ENCODE measurements at places on chromosomes 2 and 18.

DNA sequence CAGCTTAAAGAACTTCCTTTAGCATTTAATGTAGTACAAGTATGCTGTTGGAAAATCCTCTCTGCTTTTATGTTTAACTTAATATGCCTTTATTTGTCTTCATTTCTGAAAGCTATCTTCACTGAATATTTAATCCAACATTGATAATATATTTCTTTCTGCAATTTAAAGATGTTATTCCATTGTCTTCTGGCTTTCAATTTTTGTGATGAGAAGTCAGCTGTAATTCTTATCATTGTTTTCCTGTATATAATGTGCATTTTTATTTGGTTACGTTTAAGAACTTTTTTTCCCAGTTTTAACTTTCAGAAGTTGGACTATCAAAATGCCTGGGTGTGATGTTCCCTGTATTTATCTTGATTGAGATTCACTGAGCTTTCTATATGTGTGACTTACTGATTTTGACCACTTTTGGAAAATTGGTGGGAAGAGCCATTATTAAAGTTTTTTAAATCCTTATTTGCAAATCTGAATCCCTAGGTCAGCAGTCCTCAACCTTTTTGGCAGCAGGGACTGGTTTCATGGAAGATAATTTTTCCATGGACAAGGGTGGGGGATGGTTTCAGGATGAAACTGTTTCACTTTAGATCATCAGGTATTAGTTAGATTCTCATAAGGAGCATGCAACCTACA lies 241.0 kb downstream of the TNS1 start:
- DNase-seq = no peak

- no peak for DNase-seq
Observed at GRCh38 chr2:231486851-231487596, 22.7 kb upstream of the NCL start.

- DNase-seq = no peak
Observed at GRCh38 chr2:56102098-56102497, 81.7 kb upstream of the CCDC85A start.

- peak; percentile 24 for DNase-seq
Observed at GRCh38 chr2:156087875-156088274, 244.6 kb downstream of the NR4A2 start.

GRCh38 chr2:239108459-239108858 lies 260.6 kb downstream of the TWIST2 start:
- no peak for DNase-seq

- peak; percentile 31 for DNase-seq
Observed at GRCh38 chr2:230863442-230864121, 1.2 kb upstream of the ITM2C start.

GRCh38 chr2:179536185-179536584 lies 271.6 kb upstream of the SESTD1 start:
- no peak for DNase-seq

DNA sequence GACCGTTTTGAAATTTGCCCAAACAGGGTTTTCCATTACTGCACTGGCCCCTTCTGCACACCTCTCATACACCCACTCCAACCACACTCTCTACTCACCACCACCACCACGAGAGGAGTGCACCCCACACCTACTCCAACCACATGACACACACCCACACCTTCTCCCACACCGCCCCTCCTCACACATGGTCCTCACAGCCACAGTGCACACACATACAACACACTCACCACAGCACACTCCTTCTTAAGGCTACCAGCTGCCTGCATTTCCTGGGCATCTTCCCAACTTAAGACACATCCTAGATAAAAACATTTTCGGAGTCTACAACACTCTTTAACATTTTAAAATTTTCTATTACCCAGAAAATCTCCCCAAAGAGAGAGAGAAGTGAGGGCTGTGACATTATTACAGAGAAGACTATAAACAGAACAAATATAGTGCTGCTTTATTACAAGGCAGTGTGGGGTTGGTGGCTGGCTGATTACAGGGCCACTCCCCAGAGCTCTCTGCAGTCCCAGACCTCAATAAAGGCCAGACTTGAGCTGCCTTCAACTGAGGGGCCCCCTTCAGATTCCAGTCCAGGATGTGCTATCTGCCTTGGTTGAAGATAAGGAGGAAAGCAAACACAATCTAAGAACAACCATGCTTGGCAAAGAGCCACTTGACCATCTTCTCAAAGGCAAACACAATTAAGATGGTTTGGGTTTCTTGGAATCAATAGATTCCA lies 36.1 kb downstream of the NHEJ1 start:
- no peak for DNase-seq

GRCh38 chr2:191869781-191870180 lies 22.9 kb upstream of the CAVIN2 start:
- DNase-seq = no peak

GRCh38 chr2:30254685-30255001 lies 23.3 kb downstream of the LBH start:
- DNase-seq = no peak

DNA sequence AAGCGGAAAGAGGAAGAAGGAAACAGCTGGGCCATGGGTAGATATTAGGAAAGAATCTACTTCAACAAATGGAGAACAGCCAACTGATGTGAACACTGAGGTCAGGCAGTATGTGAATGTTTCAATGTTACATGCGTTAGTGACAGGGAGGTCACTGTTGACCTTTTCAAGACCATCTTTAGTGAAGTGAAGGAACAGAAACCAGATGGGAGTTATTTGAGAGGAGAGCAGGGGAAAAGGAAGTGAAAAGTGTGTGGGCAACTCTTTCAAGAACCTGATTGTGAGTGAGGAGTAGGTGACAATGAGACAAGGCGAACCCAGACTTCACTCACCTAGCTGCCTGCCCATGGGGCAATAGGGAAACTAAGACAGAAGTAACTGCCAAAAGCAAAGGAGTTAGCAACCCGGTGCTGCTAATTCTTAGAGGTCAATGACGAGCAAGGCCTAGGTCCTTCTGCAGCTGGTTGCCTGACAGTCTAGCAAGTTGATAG lies 67.0 kb downstream of the SP3 start:
- no peak for DNase-seq

DNA sequence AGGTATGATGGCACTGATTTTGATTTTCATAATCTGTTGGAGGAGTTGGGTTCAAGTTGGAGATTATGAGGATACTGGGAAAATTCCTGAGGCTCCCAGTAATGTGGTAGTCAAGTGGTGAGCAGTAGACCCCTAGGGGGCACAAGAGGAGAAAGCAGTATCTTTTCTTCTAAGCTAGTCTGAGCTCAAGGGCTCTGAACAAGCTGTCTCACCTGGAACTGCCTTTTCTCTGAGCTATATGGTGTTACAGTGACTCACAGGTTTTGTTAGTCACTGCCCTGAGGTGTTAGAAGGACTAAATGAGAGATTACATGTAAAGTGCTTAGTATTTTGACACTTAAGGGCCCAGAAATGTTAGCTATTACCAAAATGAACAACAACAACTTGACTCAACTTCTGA lies 42.2 kb downstream of the CD302 start:
- no peak for DNase-seq

GRCh38 chr2:188629753-188630527 lies 338.3 kb downstream of the GULP1 start:
- no peak for DNase-seq

- no peak for DNase-seq
Observed at GRCh38 chr2:58916063-58916462, 674.9 kb upstream of the FANCL start.

- DNase-seq = no peak
Observed at GRCh38 chr2:28152585-28153280, 239.9 kb upstream of the FOSL2 start.

- no peak for DNase-seq
Observed at GRCh38 chr2:48883661-48884060, 128.1 kb upstream of the LHCGR start.

DNA sequence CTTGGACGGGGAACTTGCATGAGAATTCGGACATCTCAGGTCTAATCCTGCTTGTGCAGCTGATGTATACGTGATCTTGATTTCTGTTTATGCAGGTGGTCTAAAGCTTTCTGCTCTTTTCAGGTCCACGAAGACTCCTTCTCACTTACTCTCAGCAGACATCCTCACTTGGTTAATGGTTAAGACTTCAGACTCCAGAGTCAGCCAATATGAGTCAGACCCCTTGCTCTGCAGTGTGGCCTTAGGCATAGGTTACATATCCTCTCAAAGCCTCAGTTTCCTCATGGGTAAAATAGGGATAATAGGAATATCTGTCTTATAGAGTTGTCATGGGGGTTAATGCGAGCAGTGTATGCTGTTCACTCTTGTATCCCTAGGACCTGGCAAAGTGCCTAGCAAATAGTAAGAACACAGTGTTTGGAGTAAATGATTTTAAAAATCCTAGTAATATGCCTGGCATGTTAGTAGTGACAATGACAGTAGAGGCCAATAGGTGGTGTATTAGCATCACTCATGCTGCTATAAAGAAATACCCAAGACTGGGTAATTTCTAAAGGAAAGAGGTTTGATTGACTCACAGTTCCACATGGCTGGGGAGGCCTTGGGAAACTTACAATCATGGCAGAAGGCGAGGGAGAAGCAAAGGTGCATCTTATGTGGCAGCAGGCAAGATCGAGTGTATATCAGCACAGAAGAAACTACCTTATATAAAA lies 42.3 kb downstream of the XRCC5 start:
- DNase-seq = no peak

DNA sequence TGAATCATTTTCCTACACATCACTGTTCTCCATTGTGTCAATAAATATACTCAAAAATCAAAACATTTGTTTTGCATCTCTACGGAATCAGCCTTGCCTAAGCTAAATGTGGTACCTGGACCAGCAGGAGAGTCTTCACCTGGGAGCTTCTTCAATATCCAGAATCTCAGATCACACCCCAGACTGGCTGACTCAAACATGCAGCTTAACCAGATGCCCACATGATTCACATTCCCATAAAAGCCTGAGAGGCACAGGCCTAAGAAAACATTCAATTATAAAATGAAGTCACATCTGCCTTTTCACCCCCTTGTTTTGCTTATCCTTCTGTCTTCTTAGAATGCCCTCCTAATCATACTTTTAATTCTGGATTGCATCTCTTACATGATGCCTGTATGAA lies 1045.5 kb upstream of the NXPH2 start:
- no peak for DNase-seq

DNA sequence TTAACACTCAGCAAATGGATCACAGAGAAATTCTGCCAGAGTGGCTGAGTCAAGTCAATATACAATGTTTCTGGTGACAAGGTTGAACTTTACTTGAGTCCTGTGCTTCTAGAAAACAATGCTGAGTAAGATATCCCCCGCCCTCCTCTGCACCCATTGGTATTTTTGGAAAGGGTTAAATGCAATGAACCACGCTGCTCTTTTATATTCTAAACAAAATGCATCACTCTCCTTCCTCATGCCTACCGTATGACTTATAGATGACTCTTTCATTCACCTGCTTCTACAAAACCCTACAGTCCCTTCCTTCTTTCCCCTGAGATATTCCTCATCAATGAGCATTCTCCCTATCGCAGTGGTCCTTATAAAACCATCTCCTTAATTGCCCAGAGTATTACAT lies 168.8 kb downstream of the TXNL1 start:
- DNase-seq = no peak

GRCh38 chr18:68564351-68564750 lies 150.6 kb downstream of the TMX3 start:
- DNase-seq = no peak

GRCh38 chr2:38557981-38558380 lies 44.7 kb downstream of the HNRNPLL start:
- DNase-seq = no peak

DNA sequence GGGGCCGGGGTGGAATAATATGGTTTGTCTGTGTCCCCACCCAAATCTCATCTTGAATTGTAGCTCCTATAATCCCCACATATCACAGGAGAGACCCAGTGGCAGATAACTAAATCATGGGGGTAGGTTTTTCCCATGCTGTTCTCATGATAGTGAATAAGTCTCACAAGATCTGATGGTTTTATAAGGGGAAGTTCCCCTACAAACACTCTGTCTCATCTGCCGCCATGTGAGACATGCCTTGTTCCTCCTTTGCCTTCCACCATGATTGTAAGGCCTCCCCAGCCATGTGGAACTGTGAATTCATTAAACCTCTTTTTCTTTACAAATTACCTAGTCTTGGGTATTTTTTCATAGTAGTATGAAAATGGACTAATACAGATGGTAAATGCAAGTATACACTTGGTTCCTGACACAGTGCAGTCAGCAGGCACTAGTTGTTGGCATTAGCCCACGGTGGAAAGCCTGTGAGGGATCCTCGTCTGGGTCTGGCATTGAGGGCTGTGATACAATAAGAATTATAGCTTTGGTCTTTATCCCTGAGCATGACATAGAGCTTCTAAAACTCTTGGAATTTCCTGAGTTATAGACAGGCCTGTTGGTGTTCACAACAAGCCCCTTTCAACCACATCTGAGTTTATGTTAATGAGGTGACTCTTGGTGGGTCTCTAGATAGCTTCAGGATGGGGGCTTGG lies 135.8 kb downstream of the CABLES1 start:
- DNase-seq = no peak

DNA sequence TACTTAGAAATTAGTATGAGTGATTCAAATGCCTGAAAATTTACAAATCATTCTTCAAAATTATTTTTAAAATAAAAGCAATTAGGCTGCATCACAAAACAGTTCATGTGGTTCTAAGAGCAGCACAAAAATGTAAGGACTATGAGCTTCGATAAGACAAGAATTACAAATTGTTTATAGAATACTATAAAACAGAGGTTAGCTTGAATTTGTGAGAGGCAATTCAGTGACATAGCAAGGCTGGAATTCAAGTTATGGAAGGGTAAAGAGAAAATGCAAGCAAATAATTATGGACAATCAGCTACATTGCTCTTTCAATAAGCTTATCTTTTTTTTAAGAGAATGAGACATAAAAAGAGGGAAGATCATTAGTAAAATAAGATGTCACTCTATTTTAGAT lies 7.1 kb upstream of the XIRP2 start:
- DNase-seq = no peak

DNA sequence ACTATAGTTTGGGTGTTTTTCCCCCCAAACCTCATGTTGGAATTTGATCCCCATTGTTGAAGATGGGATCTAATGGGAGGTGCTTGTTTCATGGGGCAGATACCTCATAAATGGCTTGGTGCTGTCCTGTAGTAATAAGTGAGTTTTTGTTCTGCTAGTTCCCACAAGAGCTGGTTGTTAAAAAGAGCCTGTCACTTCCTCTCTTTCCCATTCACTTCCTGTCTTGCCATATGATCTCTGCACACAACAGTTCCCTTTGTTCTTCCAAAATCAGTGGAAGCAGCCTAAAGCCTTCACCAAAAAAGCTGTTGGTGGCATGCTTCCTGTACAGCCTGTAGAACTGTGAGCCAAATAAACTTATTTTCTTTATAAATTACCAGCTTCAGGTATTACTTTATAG lies 768.2 kb upstream of the VRK2 start:
- DNase-seq = no peak

DNA sequence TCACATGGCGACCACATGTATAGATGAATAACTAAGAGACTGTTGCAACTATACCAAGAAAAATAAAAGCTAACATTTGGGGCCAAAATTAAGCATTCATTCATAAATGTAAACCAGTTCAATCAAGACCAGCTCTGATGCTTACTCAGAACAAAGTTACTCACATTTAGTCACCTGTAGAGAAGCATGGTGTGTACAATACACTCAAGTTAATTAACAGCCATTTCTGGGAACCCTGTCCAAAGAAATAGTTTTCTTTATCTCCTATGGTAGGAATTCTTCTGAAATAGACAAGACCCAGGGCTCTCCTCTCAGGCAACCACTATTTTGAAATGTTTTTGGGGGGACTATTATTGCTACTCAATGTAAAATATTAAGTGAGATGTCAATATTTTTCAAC lies 1.6 kb downstream of the SCN3A start:
- no peak for DNase-seq

GRCh38 chr2:1496359-1496821 lies 83.1 kb downstream of the TPO start:
- no peak for DNase-seq
